Stimulated activated CD8-positive, alpha-beta memory T cell treated with anti-CD3 and anti-CD28 coated beads, Interleukin-15, amount 100 ng/mL, for 1 hour (primary cell): ENCODE measurements at places on chromosomes 5 and 9.

GRCh38 chr5:80871541-80871961 lies 88.6 kb upstream of the RASGRF2 start:
- no peak for DNase-seq

DNA sequence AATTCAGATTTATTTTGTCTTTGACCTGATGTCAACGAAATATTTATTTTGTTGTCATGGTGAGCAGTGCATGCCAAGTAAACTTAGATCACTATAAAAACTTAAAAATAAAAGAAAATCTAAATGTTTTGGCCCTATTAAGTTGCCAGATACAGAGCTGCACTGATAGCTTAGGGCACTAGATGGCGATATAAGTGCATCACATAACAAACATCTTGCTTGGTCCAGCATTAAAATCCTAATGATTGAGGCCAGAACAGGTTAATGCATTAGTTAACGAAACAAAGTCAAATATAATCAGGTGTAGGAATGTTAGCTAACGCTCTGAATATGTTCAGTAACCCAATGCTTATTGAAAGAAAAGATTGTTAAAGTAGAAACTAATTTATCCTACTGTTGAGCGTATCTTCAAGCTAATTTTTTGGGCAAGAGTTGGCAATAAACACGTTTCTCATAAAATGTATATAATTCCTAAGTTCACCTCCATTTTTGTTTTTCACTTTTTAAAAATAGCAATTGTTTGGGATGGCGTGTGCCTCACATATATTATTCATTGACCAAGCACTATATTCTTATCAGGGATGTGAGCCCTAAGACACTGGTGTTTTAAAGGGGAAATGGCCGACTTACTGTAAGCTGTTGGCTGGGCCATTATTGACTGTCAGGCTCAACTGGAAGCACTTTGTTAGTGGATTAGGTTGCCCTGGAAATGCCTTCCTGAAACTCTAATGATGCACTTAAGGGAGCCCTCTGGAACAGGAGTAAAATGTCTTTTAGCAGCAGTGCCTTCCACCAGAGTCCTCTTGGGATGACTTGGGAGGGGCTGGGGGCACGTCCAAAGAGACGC lies 33.3 kb downstream of the KCTD16 start:
- no peak for DNase-seq

DNA sequence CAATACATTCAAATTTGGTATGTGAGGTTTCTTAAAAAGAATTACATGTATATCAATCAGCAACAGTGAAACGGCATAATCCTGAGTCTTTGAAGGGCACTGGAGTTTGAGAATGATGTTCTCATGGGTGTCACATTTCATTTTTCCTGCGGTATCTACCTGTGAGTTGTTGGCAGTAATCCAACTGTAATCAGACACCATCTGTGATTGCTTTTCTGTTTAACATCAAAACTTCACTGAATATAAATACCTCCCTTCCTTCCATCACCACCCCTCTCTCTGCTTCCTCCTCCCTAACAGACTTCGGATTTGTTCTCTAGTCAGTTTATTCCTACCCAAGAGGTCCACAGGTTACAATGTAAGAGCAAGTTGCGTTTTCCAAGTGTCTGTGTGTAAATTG lies 275.2 kb upstream of the PCSK5 start:
- no peak for DNase-seq

DNA sequence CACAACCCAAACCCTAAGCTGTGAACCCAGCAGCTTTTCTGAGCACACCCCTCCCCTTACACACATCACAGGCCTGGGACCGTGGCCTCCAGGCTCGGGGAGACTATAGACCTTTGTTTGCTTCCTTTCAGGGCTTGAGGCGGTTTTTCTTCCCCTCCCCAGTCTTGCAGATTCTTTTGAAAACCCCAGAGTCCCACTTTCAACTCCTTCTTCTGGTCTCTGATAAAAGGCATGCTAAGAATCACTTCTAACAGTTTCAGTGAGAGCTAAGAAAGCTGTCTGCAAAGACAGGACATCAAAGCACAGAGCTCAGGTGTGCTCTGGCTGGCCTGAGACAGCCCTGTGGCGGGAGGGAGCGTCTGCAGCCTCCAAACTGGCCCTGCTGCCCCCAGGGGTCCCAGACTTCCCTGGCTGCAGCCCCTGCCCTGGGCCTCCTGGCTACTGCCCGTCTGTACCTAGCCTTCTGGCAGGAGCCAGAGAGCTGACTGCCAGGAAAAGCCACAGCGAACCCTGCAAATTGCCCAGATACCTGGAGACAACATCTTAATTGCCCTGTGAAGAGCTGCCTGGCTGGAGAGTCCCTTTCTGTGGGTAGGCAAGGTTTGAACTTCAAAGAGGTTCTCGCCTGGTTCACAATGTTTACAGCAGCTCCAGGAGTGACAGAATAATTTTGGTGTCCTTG lies 138.9 kb downstream of the GADD45G start:
- DNase-seq: no peak

- DNase-seq: no peak
These were observed 224.7 kb upstream of the GRAMD2B start for GRCh38 chr5:126198531-126198930.

DNA sequence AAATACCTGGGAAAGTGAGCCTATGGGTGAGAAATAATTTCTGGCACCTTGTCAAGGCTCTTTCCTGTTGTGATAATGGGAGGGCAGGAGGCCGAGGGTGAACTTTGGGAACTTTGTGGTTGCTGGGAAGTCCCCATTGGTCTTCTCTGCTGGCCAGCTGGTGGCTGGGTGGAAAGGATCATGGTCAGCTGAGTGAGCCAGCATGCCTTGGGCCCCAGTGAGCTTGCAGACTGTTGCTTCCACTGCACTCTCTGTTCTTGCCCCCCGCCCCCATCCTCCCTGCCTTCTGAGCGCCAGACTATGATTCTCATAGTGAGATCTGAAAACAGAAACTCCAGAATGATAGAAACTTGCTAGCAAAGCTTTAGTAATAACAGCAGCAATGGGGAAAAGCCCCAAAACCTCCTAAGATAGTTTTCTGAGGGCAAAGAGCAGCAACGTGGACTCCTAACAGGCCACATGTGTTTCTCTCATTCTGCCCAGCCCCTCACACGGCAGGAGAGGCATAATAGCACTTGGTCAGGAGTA lies 139.2 kb upstream of the SMARCA2 start:
- DNase-seq: no peak

GRCh38 chr9:98958271-98958984 lies 14.7 kb downstream of the COL15A1 start:
- no peak for DNase-seq

- no peak for DNase-seq
These were observed 1.1 kb upstream of the S1PR3 start for GRCh38 chr9:88990041-88990728.

- DNase-seq: no peak
These were observed 2.2 kb downstream of the CDH12 start for GRCh38 chr5:22850981-22851380.

DNA sequence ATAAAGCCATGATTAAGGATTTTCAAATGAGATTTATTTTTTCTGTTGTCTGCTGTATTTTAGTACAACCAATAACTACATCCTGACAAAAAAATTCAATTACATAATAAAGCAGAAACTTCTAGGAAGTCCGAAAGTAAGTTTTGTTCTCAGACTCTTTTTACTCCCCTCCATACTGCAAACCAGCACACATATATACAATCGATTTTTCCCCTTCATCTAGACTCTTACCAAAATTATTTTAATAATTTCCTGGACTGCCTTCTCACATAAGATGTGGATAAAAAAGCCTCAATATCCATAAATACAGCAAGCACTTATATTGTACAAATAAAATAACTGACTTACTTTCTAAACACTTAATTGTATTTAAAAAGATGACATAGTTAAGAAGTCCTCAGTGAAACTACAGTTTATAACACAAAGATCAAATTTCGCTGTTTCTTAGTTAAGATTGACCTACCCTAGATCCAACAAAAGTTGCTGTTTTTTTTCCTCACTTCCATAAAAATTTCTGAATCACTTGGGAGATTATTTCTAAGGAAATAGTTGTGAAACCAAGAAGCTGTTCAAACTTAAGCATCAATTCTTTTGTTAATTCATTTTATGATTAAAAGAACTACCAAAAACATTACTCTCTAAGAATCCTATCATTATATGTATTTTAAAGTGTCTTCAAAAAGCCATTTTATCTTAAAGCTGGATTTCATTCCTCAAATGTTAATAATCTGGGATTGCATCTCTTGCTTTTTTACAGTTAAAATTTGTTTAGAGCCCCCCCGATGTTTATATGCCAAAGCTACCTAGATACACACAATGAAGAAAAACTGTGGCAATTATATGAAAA lies 74.7 kb upstream of the IFNE start:
- no peak for DNase-seq

GRCh38 chr9:86163503-86163902 lies 64.1 kb upstream of the GOLM1 start:
- DNase-seq: no peak

DNA sequence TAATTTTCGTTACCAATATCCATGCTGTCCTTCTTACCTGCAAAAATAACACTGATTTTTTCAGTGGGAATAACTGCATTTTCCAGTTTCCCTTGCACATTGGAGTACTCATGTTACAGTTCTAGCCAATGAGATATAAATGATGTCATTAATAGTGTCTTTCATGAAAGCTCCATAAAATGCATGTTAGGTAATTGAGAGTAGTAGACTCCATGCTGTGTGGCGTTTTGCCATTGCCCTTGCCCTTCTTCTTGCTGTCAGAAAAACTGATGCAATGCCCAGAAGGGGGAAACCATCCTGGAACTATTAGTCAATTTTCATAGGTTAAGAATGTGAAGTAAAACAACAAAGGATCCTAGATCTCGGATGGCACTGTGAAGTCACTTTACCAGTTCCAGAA lies 1765.3 kb downstream of the EFNA5 start:
- DNase-seq: no peak

DNA sequence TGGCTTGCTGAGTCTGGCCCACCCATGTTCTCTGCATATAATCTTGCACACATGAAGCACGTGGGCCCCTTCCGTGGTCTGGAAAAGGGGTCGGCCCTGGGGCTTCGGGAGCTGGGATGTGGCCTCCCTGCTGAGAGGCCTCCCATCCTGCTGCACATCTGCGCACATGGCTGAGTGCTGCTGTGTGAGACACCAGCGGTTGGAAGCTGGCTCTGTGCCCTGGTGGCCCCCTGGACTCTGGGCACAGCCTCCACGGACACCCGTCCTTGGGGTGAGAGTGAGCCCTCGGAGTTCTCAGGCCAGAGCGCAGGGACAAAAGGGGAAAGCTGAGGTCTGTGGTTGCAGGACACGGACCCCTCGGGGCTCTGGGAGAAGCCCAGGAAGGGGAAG lies 115.8 kb downstream of the RXRA start:
- DNase-seq: no peak

DNA sequence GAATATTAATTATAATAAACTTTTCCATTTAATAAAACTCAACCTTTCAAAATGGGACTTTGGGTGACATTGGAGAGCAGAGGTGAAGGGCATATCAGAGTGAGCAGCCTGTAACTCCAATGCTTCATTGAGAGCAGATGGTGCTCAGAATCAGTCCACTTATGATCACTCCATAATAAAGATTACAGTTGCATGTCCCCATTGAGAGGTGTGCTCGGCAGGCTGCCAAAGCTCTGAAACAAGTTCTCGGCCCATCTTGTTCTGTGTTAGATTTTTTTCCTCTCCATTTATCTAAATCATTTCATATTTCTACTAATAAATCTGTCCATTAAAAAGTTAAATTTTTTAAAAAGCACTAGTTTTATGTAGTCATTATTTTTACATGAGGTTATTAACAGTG lies 1786.4 kb upstream of the WWC1 start:
- no peak for DNase-seq

GRCh38 chr5:21154526-21154925 lies 1166.5 kb upstream of the CDH18 start:
- no peak for DNase-seq

- DNase-seq: no peak
These were observed 152.8 kb upstream of the DAP start for GRCh38 chr5:10913841-10914240.

DNA sequence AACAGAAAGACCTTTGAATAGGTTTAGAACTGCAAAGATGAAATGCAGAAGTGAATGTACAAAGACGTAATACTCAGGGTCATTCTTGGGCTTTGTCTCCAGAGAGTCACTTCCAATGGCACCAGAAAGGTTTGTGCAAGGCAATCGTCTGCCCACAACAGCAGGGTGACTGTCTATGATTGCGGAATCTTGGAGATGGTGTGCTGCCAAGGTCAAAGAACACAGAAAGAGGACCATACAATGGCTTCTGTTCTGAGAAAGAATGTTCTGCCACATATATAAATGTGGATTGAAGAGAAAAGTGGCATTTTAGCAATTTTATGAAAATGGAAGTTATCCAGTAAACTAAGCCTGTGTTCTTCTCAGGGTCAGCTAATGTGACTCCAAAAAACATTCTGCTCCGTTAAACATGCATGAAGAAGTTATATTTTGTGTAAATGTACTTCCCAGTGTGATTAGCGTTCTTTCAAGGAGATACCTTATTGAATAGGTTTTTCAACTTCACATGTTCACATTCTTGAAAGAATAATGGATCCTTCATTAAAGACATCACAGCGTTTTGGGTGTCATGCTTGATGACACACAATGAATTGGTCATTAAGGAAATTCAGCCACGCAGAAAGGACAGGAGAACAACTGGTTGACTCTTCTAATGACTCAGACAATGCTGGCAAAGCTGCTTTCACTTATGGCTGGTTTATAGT lies 73.4 kb upstream of the CDH6 start:
- DNase-seq: no peak

- no peak for DNase-seq
These were observed 61.8 kb upstream of the PRDM9 start for GRCh38 chr5:23445573-23445972.

DNA sequence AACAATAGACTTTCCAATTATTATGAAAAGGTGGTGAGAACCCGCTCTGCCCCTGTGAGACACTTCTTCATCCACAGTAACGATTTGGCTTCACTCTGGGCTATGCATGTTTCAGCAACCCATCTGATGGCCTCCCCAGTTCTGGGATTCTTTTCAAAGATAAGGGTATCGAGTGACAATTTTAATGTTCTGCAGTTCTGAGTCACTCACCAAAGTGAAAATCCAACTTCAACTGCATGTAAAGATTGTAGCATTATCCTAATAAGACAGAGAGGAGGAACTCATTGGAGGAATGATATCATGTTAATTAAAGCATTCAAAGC lies 1078.3 kb upstream of the SEMA6A start:
- DNase-seq: no peak

GRCh38 chr9:119689879-119690278 lies 320.6 kb upstream of the BRINP1 start:
- DNase-seq: no peak

DNA sequence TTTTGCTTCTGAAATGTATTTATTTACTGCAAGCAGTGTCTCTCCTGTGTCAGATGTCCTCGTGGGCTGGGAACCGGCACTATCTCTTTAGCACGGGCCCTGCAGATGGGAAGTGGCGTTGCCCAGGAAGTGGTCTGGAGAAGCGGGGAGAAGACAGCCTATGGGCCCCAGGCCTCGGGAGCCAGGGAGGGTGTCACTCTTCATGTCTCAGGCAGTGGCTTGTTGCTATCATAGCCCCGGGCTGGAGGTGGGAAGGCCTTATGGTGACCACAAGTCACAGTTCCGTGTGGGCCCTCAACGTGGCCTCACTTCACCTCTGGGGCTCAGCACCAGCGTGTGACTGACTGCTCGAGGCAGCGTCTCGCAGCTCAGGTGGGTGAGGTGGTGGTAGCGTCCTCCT lies 41.4 kb downstream of the SYK start:
- no peak for DNase-seq
